Myometrial cell (primary cell): ENCODE measurements at places on chromosomes 13 and 19. TPM values are rescaled to one million over a fixed set of nuclear protein-coding genes. Genes with fewer than 3 reads are reported as not detected.

The FAM124A gene
- 2.9 and 3.2 TPM in 2 replicates for total RNA-seq

The TNFSF11 gene
- total RNA-seq, result 1.2 and 3.2 TPM in 2 replicates

The ZNF77 gene
- total RNA-seq, result 2.0 and 3.5 TPM in 2 replicates

The ANGPTL8 gene
- total RNA-seq, result not detected in 2 replicates

The PDX1 gene
- total RNA-seq, result not detected in 2 replicates

The CCDC169 gene
- 6.2 and 13.3 TPM in 2 replicates for total RNA-seq

The PLIN4 gene
- total RNA-seq, result 0.71 and 1.2 TPM in 2 replicates

The IGFLR1 gene
- total RNA-seq, result 0.29 and 3.9 TPM in 2 replicates

The SLC5A5 gene
- total RNA-seq, result not detected in 2 replicates

The RUBCNL gene
- total RNA-seq, result 1.8 TPM in 1 of 2 replicates, not detected in the other

The ZNF607 gene
- total RNA-seq, result 1.7 and 3.4 TPM in 2 replicates

The COL4A2 gene
- total RNA-seq, result 257 TPM in 2 replicates

The KRTDAP gene
- total RNA-seq, result not detected in 2 replicates

The RUVBL2 gene
- total RNA-seq, result 336 and 350 TPM in 2 replicates

The SIAH3 gene
- under 0.01 TPM in 1 of 2 replicates, not detected in the other for total RNA-seq

The CRX gene
- total RNA-seq, result not detected in 2 replicates

The PTGIR gene
- total RNA-seq, result 5.0 and 11.2 TPM in 2 replicates

The PEG3 gene
- total RNA-seq, result 0.29 TPM in 1 of 2 replicates, not detected in the other

The WTIP gene
- 34.2 and 46.7 TPM in 2 replicates for total RNA-seq

The CBY2 gene
- not detected in 2 replicates for total RNA-seq

The FGF9 gene
- not detected in 2 replicates for total RNA-seq

The SERPINE3 gene
- total RNA-seq, result not detected in 2 replicates

The KL gene
- 0.18 and 0.29 TPM in 2 replicates for total RNA-seq

The NLRP4 gene
- not detected in 2 replicates for total RNA-seq

The SYT3 gene
- 0.35 TPM in 1 of 2 replicates, not detected in the other for total RNA-seq

The RASL11A gene
- 56.9 and 66.6 TPM in 2 replicates for total RNA-seq

The SPRED3 gene
- total RNA-seq, result 1.7 and 2.5 TPM in 2 replicates

The ZIC2 gene
- 0.18 TPM in 1 of 2 replicates, not detected in the other for total RNA-seq

The LRG1 gene
- not detected in 2 replicates for total RNA-seq

The CD22 gene
- 0.71 and 1.4 TPM in 2 replicates for total RNA-seq

The ZNF540 gene
- total RNA-seq, result 0.29 TPM in 1 of 2 replicates, not detected in the other

The ZNF331 gene
- 5.5 and 8.9 TPM in 2 replicates for total RNA-seq

The CNN1 gene
- 5.5 and 10.3 TPM in 2 replicates for total RNA-seq

The GPR42 gene
- total RNA-seq, result not detected in 2 replicates

The MCEMP1 gene
- not detected in 2 replicates for total RNA-seq

The SACS gene
- total RNA-seq, result 30.6 and 39.9 TPM in 2 replicates

The IFNL1 gene
- total RNA-seq, result not detected in 2 replicates

The ATP5F1D gene
- 63.1 and 89.1 TPM in 2 replicates for total RNA-seq

The LILRA2 gene
- not detected in 2 replicates for total RNA-seq

The CYSLTR2 gene
- not detected in 2 replicates for total RNA-seq

The DAND5 gene
- not detected in 2 replicates for total RNA-seq

The BRME1 gene
- total RNA-seq, result under 0.01 TPM in 1 of 2 replicates, not detected in the other

The MEDAG gene
- total RNA-seq, result 4.9 and 5.1 TPM in 2 replicates

The PIBF1 gene
- total RNA-seq, result 8.9 and 20.2 TPM in 2 replicates

The F2RL3 gene
- total RNA-seq, result under 0.01 TPM in 1 of 2 replicates, not detected in the other

The DZIP1 gene
- total RNA-seq, result 23.4 and 24.5 TPM in 2 replicates

The CEACAM1 gene
- total RNA-seq, result under 0.01 TPM in 1 of 2 replicates, not detected in the other
